ENCODE measurements at places on chromosomes 3 and 15.

DNA sequence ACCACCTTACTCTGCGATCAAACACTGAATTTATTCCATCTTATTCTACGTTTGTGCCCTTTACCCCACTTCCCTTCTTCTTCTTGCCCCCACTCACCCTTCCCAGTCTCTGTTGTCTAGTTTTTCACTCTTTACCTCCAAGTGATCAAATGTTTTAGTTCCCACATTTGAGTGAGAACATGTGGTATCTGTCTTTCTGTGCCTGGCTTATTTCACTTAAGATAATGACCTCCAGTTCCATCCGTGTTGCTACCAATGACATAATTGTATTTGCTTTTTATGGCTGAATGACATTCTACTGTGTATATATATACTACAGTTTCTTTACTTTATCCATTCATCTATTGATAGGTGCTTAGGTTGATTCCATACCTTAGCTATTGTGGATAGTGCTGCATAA is 78.8 kb downstream of the PDCD6IP start:
- no peak for DNase-seq

DNA sequence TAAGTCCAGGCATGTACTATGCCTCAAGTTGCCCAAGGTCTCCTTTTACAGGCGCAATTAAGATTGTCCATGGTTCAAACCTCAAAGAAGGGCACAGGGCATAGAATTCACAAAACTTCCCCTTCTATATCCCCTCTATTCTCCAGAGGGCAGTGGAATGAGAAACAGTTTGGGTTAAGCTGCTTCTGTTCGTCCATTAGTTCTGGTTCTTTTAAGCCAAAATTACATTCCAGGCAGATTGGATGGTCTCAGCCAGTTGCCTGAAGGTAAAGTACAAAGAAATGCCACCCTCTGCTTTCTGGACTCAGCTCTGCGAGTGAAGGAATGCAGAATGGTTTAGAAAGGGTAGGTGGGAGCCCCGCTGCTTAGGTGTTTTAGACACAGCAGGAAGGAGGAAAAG is 200.7 kb downstream of the GREM1 start:
- DNase-seq = no peak

DNA sequence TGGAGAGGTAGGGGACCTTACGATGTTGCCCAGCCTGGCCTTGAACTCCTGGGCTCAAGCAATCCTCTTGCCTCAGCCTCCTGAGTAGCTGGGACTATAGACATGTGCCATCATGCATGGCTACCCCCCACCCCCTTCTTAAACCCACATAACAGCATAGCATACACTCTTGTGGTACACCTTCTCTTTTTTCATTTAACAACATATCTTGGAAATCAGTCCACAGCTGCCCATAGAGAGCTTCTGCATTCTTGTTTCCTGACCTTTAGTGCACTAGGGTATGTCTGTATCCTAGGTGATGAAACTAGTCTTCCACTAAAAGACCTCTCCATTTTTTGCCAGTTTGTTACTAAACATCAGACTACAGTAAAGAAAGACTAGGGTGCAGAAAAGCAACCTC is 33.0 kb downstream of the SLC28A1 start:
- DNase-seq = no peak

DNA sequence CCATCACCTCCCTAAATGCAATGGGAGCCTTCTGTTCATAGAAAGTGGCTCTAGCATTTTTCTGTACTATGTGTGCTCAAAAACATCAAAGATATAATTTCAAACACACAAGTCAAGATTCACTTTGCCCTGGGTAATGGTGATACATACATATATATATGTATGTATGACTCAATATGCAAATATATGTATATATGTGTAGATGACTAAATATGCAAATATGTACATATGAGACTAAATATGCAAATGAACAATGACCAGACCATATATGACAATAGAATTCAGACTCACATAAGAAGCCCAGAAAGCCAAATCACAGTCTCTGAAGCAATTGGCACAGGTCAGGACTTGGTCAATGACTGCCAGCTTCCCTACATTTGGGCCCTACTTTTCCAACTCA is 36.9 kb upstream of the SNRK start:
- no peak for DNase-seq

DNA sequence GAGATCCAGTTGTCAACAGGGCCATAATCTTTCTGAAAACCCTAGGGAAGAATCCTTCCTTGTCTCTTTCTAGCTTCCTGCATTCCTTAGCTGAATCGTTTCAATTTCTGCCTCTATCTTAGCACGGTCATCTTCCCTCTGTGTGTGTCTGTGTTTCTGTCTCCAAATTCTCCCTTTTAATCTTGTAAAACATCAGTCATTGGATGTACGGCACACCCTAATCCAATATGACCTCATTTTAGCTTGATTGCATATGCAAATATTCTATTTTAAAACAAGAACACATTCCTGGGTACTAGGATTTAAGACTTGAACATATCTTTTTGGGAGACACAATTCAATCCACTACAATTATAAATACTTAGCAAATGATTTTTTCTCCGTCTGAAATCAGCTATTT is 600.3 kb downstream of the GBE1 start:
- DNase-seq = no peak

Measured in NCI-H774 (cell line).